Neural crest cell (in vitro differentiated cells): ENCODE measurements at places on chromosomes 7 and 10.

- DNase-seq: no peak
Observed at GRCh38 chr10:90319188-90319914, 538.5 kb downstream of the HTR7 start.

- DNase-seq: no peak
Observed at GRCh38 chr7:131173145-131173890, 154.4 kb upstream of the MKLN1 start.

DNA sequence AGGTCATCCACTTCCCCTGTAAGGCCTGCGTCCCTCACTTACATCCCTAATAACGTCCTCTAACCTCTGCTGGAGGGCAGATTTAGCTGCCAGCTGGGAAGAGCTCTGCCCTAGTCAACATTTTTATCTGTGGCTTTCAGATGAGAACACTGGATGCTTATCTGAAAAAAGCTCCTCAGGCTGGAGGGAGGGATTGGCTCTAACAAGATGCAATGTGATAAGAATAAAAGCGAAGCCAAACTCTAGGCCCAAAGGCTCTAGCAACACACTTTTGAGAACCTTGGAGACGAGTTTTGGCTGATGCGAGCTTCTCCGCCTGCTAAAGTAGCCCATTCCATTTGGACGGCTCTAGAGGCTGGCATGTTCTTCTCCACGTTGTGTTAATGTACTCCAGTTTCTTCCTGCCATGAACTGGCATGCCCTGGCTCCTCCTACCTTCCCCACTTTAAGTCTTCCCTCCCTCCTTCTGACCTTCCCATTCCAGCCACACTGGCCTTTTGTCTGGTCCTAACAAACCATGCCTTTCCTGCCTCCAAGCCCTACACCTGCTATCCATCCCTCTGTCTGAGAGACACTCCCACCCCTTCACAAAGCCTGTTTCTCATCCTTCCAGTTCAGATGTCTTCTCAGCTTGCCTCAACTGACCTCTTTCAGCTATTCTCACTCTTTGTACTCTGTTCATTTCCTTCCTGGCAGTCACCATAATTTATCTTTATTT, 62.5 kb upstream of the ATRNL1 start:
- DNase-seq: no peak

GRCh38 chr10:21603721-21604120, 69.7 kb downstream of the MLLT10 start:
- DNase-seq: no peak

DNA sequence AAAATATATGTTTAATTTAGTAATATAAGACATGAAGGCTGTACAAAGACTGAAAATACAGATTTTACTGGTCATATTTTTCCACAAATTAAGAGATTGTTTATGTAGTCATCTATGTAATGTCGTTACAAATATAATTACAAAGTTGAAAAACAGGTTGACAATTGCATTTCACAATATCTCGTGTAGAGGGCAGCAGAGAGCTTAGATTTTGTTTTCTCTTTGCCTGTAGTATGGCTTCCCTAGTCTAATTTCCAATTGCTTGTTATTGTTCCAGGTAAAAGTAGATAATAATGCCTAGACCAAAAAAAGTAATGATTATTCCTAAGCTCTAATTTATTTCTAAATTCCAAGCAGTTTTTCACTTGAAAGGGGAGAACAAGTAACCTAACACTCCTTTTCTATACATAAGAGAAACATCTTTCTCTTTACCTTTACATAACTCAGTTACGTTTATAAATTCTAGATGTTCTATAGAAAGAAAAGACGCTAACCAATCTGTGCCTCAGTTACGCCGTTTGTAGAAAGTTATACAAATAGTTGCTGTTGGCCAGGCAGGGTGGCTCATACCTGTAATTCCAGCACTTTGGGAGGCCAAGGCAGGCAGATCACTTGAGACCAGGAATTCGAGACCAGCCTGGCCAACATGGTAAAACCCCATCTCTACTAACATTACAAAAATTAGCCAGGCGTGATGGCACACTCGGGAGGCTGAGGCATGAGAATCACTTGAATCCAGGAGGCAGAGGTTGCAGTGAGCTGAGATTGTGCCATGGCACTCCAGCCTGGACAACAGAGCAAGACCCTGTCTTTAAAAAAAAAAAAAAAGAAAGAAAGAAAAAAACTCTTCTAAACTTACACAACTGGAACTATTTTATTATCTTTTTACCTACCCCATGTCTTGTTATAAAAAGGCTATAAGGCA, 30.0 kb downstream of the NET1 start:
- peak; percentile 31 for DNase-seq

DNA sequence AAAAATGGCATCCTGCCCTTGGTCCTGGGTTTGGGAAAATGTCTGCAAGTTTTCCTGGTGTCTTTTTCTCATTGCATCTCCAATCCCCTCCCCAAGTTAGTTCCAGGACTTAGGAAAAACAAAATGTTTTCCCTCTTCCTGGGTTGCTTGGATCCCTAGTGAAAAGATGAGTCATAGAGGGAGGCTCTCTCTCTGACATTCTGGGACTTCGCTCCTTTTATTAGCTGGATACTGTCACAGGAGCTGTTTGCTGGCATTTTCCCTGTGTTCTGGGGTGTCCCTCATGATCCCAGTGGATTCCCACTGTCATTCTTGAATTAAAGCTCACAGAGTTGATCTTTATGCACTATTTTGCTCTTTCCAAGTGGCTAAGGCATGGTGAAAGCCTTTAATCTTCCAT, 316.4 kb upstream of the MBL2 start:
- no peak for DNase-seq

- DNase-seq: no peak
Observed at GRCh38 chr7:128844777-128845311, 14.6 kb downstream of the FLNC start.
